ENCODE measurements at places on chromosomes 5 and 9.

DNA sequence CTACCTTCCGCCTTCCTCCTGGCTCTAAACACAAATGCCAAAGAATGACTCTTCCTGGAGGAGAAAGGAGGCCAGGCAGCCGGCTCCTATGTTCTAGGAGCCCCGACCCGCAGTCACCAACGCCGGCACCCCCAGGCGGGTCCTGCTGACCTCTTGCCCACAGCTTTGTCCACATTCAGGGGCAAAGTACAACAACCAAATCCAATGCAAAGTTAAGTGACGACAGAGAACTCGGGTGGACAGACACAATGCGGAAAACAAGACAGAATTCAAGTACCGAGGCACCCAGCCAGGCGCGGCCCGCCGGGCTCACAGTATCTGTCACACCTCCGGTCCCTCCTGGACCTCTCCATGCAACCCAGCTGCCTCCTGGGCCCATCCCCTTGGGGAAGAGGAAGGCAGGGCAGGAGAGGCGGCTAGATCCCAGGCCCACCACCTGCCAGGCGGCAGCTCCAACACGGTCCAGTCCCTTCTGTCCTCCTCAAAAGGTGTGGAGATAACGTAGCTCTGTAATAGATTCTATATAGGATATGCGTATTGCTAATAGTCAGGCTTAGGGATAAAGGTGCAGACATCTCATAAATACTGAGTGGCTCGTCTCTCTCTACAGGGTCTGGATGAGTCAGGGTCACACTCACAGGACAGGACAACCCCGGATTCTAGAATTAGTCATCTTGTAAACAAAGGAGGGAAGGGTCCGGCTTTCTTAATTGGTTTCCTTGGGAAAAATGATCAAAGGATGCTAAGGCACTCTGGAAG lies 46.9 kb upstream of the UBAC1 start:
- no peak for DNase-seq

GRCh38 chr9:71681104-71681707 lies 87.1 kb downstream of the CEMIP2 start:
- DNase-seq, result no peak

- DNase-seq, result no peak
Observed at GRCh38 chr9:95130484-95130883, 187.0 kb downstream of the FANCC start.

GRCh38 chr5:60826653-60827052 lies 17.4 kb downstream of the ELOVL7 start:
- no peak for DNase-seq

GRCh38 chr9:15524845-15525455 lies 14.2 kb upstream of the PSIP1 start:
- no peak for DNase-seq

DNA sequence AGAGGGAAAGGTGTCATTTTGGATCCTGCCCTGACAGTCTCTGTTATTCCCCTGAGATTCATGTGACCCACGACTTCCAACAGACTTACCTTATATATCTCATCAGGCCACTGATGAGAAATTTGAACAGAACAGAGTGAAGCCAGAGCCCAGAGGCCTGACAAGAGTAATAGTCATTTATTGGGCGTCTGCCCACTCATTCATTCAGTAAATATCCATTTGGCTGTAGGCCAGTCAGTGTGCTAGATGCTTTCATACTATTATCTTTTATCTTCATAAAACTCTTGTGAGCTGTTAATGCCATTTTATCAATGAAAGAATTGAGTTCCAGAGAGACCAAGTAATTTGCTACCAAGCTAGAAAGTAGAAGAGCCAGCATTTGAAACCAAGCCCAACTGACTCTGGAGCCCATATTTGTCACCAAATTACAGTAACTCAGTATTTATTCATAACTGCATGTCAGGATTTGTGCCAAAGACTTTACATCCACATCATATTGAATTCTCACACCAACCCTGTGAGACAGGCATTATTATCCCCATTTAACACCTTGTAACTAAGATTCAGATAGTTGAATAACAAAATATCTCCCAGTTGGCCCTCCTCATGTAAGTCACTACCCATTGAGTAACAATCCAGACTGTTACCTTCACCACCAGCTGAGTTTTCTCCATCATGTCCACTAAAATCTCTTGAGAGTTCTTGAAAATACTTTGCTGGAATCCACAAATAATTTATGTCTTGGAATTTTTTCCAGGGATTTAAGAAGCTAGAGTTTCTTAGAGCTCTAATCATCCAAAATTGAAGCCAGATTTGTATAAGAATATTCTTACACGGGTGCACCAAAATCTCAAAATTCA lies 2.5 kb downstream of the PTPDC1 start:
- no peak for DNase-seq

All from activated CD4-positive, CD25-positive, alpha-beta regulatory T cell (primary cell).